ENCODE measurements at places on chromosomes 6 and 20.

GRCh38 chr6:48541649-48542048 lies 430.7 kb upstream of the PTCHD4 start:
- no peak for DNase-seq

GRCh38 chr20:14773486-14773885 lies 436.1 kb upstream of the FLRT3 start:
- no peak for DNase-seq

DNA sequence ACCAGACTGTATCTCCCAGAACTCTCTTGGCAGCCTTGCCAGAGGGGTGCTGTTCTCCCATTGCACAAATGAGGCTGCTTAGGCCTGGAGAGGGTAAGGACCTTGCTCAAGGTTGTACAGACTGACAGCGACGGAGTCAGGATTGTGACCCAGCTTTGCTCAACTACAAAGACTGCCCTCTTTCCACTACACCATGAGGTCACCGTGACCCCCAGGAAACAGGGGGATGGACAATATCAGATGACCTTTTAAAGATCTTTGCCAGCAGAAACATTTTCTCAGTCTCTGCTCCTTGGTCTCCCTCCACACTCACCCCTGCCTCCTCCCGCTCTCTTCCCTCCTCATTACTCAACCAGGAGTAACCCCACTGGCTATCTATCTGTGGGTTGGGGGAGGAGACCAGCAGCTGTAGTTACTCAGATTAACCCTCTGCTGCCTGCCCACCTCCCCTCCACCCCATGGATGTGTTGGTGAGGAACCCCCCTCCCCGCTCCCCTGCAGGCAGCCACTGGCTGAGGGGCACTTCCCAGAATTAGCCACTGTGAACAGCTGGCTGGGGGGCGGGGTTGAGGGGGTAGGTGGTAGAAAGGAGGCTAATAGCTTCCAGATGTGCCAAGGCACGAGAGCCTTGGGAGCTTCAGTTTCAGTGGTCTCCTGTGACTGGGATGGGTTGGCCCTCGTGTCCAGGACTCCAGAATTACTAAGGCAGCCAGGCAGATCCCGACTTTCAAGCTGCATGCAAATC lies 26.9 kb upstream of the MRPS18A start:
- no peak for DNase-seq

GRCh38 chr6:160036331-160036695 lies 67.4 kb downstream of the IGF2R start:
- no peak for DNase-seq

DNA sequence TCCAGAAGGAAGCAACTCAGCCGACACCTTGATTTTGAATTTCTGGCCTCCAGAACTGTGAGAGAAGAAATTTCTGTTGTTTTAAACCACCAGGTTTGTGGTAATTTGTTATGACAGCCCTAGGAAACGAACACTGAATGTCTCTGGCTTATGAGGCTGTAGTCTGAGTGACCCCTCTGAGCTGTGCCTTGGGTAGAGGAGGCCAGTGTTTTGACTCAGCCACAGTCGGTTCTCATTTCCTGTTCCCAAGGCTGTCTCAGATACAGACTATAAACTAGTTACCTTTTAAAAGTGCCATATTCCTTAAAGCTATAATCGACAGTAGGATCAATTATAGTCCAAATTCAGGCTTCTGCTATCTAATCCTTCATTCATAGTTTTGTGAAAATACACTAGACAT lies 391.2 kb upstream of the MAP3K7 start:
- no peak for DNase-seq

DNA sequence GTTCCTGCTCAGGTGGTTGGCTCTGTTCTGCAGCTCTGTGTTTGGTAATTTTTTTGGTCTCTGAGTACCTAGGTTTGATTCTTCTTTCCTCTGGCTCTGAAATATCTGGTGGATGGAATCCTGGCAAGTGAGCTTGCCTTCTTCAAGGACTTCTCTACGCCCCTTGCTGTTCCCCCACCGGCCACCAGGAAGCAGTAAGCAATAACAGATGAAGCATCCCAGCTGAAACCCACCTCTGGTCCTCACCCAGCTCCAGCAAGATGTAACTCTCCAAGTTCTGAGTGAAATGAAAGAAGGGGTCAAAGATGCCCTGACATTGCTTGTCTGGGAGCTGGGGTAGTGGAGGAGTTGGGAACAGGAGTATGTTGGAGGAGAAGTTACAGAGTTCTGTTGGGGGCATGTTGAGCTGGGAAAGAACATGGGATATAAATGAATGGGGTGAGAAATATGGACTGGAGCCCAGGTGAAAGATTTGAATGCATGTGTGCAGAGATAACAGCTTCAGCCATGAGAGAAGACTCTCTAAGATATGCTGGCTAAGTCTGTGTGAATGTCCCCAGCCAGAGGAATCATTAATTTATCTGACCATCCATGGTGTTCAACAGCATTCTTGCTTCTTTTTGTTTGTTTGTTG lies 51.3 kb upstream of the GLP1R start:
- no peak for DNase-seq

DNA sequence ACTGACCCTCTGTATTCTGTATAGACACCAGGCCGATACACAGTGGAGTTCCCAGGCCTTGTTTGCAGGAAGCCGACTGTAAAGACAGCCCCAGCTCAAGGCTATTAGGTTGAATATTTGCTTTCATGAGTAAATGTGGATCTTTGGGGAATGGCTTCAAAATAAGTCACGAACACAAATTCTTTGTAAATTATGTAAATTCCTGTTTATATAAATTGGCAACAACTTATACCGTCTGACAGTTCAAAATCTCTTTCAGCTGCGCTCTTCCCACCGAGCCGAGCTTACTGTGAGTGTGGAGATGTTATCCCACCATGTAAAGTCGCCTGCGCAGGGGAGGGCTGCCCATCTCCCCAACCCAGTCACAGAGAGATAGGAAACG lies 24.7 kb downstream of the EDN3 start:
- DNase-seq: no peak

DNA sequence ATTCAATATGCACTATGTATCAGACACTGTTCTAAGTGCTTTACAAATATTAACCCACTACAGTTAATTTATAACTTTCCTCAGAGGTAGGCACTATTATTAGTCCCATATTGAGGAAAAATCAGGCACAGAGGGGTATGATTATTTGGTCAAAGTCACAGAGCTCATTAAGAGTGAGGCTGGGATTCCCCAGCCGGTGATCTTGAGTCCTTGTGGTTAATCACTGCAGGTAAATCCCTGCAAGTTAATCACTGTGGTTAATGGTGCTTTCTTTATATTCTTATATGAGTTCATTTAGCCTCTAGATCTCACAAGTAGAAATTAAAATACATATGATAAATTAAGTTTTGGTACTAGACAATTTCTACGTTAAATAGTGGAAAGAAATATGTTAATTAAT lies 9.2 kb downstream of the CRYBG1 start:
- DNase-seq: no peak

DNA sequence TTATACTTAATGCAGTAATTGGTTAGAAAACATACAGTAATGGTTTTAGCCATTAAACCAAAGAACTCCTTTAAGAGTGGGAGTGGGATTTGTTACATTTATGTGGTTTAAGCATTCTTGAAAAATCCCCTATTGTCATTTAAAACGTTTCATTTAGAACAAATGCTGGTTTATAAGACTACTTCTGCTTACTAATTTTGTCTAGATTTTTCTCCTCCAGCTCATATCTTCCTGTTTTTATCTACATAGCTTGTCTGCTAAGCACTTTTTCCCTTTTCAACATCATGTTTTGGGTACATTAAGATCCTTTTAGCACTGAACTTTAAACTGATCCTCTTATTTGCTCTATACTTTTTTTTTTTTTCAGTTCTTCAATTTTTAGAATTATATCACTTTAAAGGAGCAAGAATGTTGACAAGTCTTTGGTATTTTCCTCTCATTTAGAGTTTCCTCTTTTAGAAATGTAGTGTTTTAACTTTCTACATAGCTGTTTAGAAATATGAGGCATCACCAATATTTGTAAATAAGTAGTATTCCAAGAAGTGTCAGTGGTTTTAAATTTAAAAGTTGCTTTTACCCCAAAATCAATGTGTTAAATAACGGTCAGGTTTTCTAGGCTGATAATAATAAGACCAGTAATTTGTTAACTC lies 80.9 kb downstream of the SESN1 start:
- no peak for DNase-seq

DNA sequence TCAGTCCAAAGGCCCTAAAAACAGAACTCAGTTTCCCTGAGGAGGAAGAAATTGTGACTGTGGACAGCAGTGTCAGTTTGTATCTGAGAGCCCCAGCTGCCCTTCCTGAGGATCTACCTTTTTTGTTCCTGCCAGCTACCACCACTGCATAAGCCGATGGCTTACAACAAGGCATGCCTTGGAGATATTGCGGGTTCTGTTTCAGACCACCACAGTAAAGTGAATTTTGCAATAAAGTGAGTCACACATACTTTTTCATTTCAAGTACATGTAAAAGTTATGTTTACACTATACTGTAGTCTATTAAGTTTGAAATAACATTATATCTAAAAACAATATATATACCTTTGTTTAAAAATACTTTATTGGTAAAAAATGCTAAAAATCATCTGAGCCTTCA lies 9.6 kb upstream of the CST3 start:
- no peak for DNase-seq

DNA sequence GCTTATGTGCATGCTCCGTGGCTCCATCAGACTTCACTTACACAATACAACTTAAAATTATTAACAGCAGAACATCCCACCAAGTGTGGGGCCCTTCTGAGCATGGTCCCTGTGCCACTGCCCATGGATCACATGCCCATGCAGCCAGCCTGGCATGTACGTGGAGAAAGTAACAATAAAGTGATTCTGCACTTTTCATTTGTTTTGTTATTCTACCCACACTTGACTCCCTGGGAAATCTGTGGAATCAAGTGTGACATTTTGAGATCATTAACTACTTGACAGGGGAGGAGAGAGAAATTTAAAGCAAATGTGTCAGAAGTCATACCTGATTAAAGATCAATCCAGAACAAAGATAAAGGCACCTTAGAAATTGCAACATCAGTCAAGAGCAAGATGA lies 112.0 kb downstream of the ISM1 start:
- no peak for DNase-seq

- no peak for DNase-seq
Observed at GRCh38 chr6:89378628-89379027, 26.1 kb upstream of the UBE2J1 start.

DNA sequence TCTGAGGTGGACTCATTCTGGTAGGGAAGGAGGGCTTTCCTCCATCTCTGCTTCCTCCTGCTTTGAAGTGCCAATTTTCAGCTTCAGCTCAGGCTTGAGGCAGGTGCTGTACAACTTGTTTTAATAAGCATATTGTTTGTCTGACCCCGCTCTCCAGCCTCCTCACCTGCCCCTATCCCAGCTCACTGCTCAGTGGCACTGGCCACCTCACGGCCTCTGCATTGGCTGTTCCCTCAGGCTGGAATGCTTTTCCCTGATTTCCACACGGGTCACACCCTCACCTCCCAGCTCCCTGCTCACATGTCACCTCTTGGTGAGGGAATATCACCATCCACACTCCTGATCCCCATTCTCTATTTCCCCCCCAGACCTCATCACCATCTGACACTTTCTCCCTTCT lies 14.3 kb downstream of the AARS2 start:
- DNase-seq: no peak

- DNase-seq: no peak
Observed at GRCh38 chr6:104957301-104958177, 632 bp downstream of the LIN28B start.

DNA sequence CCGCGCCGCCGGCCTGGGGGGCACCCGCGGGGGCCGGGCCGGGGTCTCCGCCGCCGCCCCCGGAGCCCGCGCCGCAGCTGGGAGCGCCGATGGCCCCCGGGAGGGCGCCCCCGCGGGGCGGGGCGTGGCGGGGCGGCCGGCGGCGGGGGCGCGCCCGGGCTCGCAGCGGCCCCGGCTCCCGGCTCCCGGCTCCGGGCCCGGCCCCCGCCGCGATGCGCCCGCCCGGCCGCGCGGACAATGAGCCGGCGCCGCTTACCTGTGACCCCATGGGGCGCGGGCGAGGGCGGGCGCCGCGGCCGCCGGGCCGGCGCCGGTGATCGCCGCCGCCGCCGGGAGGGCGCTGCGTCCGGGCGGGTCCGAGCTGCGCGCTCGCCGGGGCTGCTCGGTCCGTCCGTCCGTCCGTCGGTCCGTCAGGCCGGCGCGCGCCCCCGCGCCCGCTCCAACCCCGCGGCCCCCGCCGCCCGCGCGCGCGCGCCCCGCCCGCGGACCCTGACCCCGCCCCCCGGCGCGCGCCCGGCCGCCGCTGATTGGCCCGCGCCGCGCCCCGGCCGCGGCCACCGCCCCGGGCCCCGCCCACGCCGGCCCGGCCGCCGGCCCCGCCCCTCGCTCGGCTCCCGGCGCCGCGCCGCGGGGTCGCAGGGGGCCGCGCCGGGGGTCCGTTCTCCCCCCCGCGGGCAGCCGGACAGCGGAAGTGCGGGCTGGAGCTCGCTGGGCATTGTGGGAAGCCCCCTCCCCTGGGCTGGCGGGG lies at the start of gene ZBTB46:
ZBTB46 (minus strand) TSS at position 424 of the 748 bp plus-strand sequence. CDS start 40,507 bp downstream, outside the sequence.
- DNase-seq: no peak

DNA sequence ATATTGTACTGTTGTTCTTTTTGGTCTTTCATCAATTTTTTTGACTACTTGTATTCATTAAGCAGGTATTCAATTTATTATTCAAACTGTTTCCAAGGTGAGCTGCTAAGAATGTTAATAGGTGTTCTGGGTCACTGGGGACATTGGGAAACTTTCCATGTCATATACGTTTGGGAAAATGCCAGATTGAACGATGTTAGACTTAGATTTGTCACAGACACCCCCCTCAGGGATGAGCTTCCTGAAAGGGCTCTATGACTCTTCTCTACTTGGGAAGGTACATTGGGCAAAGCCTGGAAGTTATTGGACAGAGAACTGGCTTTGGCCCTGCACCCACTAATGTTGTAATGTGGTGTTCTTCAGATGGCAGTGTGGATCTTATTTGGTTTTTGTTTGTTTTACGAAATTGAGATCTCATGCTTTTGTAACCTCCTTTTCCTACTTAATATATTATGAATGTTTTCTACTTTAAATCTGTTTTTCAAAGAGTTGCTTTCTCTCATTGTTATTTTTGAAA lies 42.1 kb downstream of the PLCB4 start:
- no peak for DNase-seq

- no peak for DNase-seq
Observed at GRCh38 chr6:133070410-133071043, 170.6 kb upstream of the EYA4 start.

GRCh38 chr6:160030103-160030502 lies 61.2 kb downstream of the IGF2R start:
- DNase-seq: no peak

DNA sequence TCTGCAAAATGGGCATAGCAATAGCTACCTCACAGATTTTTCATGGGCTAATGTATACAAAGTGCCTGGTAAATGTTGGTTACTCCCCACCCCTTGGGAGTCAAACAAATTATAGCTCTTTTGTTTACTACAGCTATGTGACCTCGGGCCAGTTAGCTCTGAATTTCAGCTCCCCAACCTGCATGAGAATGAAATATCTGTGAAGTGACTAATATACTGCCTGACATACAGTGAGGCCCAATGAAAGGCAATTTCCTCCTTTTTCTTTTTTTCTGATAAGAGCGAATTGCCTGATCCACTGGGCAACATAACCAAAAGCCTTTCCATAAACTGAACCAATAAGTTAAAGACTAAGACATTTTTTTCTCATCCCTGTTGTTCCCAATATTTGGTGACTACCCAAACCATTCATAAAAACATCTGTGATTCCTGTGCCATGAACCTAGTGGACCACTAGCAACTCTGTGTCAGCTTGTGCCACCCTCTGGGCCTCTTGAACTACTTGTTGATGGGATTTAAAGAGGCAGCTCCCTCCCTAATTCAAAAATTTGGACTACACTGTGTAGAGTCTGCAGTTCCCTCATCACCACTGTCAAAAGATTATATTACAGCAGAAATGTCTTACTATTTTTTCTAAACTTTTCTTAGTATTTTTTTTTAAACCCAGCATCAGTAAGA lies 91.9 kb upstream of the TMEM30A start:
- no peak for DNase-seq

- no peak for DNase-seq
Observed at GRCh38 chr20:11726026-11726425, 191.7 kb upstream of the BTBD3 start.
